ENCODE measurements at places on chromosomes 7 and 10.

- H3K27ac ChIP-seq = no peak overlapping the region
- H3K4me1 ChIP-seq = no peaks in the 10 kb centered on the region
- no peak for DNase-seq
- H3K4me3 ChIP-seq = no peak overlapping the region
Observed at GRCh38 chr7:4665661-4666060, 16.4 kb upstream of the FOXK1 start.

- DNase-seq = no peak
- no peaks in the 10 kb centered on the region for H3K4me1 ChIP-seq
- H3K27ac ChIP-seq = no peak overlapping the region
- no peaks in the 10 kb centered on the region for H3K36me3 ChIP-seq
Observed at GRCh38 chr7:147809786-147810185, 780.8 kb upstream of the C7orf33 start.

DNA sequence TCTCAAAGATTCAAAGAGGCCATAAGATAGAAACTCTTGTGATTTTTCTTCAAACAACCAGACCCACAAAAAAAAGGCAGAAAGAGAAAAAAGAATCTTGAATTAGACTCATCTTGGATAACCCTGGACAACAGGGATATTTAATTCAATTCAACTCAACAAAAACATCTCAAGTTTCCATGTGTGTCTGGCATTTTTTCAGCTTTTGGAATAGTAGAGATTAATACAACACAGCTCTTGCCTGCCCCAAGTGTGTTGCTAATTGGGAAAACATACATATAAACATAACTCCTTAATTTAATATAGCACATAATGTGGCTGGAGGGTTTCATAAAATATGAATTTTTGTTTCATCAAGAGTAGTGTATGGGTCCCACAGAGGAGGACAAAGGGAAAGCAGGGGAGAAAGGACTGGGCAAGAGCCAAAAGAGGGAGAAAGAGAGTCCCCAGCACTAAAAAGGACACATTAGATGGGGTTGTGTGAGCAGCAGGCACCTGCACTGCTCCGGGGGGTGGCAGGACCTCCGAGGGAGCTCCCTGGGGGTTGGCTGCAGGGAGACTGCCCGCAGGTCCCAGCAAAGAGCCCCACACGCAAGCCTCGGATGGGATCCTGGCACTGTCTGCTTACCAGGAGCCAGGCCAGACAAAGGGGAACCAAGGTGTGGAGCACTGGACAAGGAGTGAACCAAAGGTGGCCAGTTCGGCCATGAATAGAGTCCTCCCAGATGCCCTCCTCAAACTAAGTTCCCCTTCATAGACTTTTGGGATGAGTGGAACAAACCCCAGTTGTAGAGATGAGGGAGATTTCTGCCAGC lies 65.6 kb upstream of the TMEM72 start:
- H3K4me3 ChIP-seq = no peak overlapping the region
- DNase-seq = no peak
- H3K27ac ChIP-seq = no peak overlapping the region
- no peaks in the 10 kb centered on the region for H3K4me1 ChIP-seq

DNA sequence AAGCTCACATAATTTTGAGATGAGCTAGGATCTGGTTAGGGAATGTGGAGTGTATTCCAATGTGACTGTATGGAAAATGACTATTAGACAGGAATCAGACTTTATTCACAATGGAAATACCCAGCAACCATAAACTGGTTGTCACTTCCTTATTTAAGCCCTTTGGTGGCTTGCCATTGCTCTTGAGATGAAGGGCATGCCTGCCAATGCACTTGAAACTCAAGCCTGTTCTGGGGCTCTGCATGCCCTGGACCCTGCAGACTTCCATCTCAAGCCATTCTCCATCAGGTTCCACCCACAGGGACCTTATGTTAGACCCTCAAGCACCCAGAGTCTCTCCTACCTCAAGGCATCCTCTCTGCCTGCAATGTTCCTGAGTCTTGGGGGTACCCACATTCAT lies 145.5 kb downstream of the MPP7 start:
- no peaks in the 10 kb centered on the region for H3K27me3 ChIP-seq
- DNase-seq = no peak
- no peaks in the 10 kb centered on the region for H3K4me1 ChIP-seq
- H3K4me3 ChIP-seq = no peak overlapping the region
- H3K36me3 ChIP-seq = no peaks in the 10 kb centered on the region

DNA sequence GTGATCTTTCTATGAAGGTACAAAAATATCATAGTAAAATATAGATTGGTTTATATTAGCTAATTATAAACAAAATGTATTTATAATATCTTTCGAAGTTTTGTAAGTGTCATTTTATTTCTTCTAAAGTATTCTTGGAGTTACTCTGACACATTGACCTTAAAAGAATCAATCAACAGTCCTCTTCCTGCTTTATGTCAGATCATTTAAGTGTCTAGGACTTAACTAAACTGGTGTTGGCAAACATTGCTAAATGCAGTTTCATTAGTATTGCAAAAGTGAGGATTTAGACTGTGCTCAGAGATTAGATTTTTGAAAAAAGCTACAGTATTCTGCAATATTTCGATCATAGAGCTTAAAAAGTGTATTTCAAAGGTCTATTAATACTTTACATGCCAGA lies 10.3 kb downstream of the GLCCI1 start:
- DNase-seq = no peak
- no peaks in the 10 kb centered on the region for H3K36me3 ChIP-seq
- H3K27ac ChIP-seq = no peak overlapping the region
- no peaks in the 10 kb centered on the region for H3K27me3 ChIP-seq
- H3K4me1 ChIP-seq = no peaks in the 10 kb centered on the region

- no peaks in the 10 kb centered on the region for H3K27me3 ChIP-seq
- H3K27ac ChIP-seq = no peak overlapping the region
- no peak for DNase-seq
- no peaks in the 10 kb centered on the region for H3K4me1 ChIP-seq
- H3K36me3 ChIP-seq = no peaks in the 10 kb centered on the region
Observed at GRCh38 chr7:80357530-80357929, 154.3 kb downstream of the GNAT3 start.

DNA sequence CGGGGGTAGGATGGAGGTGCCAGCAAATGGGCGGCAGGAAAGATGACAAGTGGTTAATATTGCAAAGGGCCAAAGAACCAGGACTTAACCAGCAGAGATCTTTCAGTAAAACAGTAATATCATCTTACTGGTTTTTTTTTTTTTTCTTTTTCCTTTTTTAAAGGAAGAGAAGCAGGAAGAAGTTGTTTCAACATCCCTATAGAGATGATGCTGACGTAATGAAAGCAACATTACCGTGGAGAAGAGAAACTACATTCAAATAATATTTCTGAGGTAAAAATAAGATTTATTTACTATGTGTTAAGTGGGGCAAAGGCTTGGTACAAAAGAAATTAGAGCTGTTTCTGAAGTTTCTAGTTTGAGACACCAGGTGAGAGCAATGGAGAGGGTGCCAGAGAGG lies 11.0 kb downstream of the MINDY3 start:
- no peak overlapping the region for H3K27ac ChIP-seq
- no peak for DNase-seq
- H3K4me3 ChIP-seq = no peak overlapping the region
- H3K27me3 ChIP-seq = no peaks in the 10 kb centered on the region
- H3K4me1 ChIP-seq = no peaks in the 10 kb centered on the region

- no peak overlapping the region for H3K4me3 ChIP-seq
- no peaks in the 10 kb centered on the region for H3K27me3 ChIP-seq
- no peaks in the 10 kb centered on the region for H3K4me1 ChIP-seq
- H3K27ac ChIP-seq = no peak overlapping the region
Observed at GRCh38 chr10:31262672-31263071, 56.3 kb upstream of the ZEB1 start.

DNA sequence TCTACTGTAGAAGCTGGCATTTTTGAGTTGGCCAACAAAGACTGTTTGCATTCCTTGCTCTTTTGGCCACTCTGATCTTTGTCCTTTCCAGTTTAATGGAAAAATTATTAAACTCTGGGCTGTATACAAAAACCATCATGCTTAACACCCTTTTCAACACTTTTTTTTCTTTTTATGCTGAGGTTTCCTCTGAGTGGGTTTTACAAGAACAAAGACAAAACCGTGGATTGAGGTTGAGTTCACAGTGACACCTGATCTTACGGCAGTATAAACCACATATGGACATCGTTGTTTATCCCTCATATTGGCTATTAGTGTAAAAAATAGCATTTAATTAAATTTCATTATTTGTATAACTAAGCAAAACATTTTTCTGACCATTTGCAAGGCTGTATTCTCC lies 21.8 kb downstream of the MGAM start:
- no peak overlapping the region for H3K4me3 ChIP-seq
- no peak for DNase-seq
- no peak overlapping the region for H3K27ac ChIP-seq
- no peaks in the 10 kb centered on the region for H3K4me1 ChIP-seq
- H3K27me3 ChIP-seq = no peaks in the 10 kb centered on the region

DNA sequence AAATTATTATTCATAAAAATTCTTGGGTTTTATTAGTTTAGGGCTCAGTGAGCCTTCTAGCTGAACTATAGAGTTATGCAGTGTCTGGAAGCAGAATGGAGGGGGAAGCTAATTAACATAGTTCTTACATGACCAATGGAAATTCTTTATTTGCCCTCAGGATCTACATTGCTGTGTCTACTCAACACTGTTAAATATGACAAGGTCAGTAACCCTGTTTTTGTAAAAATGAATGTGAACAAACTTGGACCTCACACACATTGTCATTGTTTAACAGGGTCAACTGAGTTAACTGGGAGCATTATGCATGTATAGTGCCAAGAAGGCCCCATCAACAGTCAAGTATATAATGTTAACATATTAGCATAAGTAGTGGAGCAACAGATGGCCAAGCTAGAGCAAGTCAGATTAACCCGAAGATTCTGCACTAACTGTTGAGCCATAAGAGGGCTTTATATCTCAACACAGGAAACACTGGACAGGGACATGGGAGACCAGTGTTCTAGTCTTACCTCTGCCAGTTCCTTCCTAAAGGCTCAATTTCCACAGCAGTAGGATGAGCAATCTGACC lies 122.5 kb upstream of the SEM1 start:
- H3K27ac ChIP-seq = no peak overlapping the region
- H3K4me3 ChIP-seq = no peak overlapping the region
- H3K4me1 ChIP-seq = no peaks in the 10 kb centered on the region
- H3K27me3 ChIP-seq = no peaks in the 10 kb centered on the region

- H3K27ac ChIP-seq = no peak overlapping the region
- no peak for DNase-seq
- H3K36me3 ChIP-seq = no peaks in the 10 kb centered on the region
Observed at GRCh38 chr10:34013235-34013634, 678.8 kb upstream of the NRP1 start.

- no peaks in the 10 kb centered on the region for H3K27me3 ChIP-seq
- H3K36me3 ChIP-seq = no peaks in the 10 kb centered on the region
- H3K4me1 ChIP-seq = no peaks in the 10 kb centered on the region
- DNase-seq = no peak
Observed at GRCh38 chr10:130555411-130555750, 419.2 kb downstream of the GLRX3 start.

Data from mesendoderm (in vitro differentiated cells).